ENCODE measurements at places on chromosomes 7 and 10. TPM values are rescaled to one million over a fixed set of nuclear protein-coding genes. Genes with fewer than 3 reads are reported as not detected.

DNA sequence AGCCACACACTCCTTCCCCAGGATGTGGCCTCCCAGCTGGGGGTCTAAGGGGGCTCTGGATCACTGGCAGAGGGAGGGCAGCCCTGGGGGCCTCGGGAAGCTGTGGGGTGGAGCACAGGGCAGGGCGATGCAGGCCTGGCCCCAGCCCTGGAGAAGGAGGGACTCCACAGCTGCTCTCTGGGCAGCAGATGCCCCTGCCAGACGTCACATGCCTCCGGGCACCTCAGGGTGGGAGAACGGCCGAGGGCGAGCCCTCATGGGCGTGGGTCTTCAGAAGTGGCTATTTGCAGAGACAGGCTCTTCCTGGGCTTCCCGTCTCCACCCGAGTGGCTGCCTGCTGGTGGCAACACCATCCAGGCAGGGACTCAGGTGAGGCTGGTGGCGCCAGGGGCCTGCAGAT is 16.0 kb upstream of the ADGRA1 start:
- DNase-seq: no peak

- no peak for DNase-seq
Measured at GRCh38 chr7:155360495-155361345, 63.0 kb downstream of the INSIG1 start.

DNA sequence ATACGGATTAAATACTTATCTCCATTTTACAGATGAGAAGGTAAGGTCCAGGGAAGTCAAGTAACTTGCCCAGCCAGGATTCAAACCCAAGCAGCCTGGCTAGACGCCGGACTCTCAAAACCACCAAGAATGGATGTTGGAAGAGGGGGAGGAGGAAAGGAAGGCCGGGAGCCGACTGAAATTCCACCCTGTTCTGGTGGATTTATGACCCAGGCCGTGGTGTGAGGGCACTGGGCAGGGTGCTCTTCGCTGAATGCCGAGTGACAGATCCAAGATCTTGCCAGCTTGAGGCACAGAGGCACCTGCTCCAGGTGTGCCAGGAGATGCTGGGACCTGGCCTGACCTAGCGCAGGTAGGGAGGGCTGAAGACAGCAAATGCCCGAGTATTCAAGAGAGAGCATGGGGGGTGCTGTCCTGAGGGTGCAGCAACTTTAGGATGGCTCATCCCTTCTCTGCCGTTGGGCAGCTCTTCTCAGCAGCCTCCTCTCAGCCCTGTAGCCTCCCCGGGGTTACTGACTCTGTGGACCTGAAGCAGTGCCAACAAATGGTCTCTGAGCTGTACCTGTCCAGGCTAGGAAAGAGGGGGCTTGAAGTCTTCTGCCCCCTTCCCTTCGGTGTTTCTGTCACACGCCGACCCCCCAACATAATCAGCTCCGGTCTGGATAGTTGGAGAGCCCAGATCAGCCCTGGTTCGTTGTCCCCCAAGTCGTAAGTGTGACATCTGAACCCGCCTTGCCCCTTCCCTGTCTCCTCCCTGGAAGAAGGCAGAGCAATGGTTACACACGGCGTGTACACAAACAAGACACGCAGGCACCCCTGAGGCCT is 713 bp downstream of the LOXL4 start:
- DNase-seq: no peak

- DNase-seq: no peak
Measured at GRCh38 chr7:151849008-151849878, 27.7 kb downstream of the PRKAG2 start.

Gene LRIT1
- total RNA-seq: not detected

Gene TMEM273
- total RNA-seq: 0.27 TPM

GRCh38 chr7:132882714-132883428 is 199.0 kb downstream of the CHCHD3 start:
- DNase-seq: no peak

Gene SCD
- total RNA-seq: 501 TPM

DNA sequence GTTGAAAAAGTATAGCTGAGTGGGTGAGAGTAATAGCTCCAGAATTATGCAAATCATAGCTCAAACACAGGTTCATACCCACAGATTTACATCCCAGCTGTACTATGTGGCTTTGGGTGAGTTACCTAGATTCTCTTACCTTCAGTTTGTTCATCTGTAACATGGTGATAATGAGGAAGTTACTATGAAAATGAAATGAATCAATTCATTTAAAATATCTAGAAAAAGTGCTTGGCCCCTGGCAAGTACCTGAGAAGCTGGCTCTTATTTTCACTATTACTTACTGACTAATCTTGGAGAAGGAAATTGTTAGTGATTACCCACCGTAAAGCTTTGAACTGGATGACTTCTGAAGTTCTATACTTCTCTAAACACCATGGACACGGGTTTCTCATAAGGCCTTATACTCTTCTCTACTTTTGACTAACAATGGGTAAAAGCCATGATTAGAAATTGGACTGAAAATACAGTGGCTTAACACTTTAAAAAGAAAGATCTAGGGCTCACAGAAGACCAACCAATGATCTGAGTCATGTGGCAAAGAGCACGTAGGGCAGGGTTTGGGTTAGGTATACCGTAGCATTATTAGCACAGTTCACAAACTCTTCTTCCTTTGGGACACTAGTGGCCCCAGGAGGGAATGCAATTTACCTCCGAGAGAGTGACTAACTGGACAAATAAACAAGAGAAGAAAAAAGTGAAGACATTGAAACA is 149.2 kb downstream of the PLPP4 start:
- no peak for DNase-seq

Gene SLC39A12
- total RNA-seq: not detected

Gene TMEM229A
- total RNA-seq: 0.27 TPM

- no peak for DNase-seq
Measured at GRCh38 chr10:91339729-91340128, 70.4 kb upstream of the HECTD2 start.

DNA sequence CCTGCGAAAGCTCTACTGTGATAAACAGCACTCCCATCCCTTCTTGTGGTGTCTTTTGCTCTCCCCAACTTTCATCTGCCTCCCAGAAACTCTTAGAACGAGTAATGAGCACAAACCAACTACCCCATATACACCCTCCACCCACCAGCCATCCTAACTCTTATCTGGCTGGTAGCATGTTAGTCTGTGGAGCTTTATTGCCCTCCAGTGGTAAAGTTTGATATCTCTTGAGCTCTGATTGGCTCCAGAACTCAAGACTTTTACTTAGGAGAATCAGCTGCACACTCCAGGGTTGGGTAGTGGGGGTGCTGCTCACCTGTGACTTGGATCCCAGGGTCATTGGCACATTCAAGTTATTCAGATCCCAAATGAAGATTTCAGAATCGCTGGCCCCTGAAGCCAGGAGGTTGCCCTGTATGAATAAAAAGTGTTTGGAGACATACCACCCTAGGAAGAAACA is 10.9 kb downstream of the SEC31B start:
- no peak for DNase-seq

Gene TLX1
- total RNA-seq: 2.3 TPM

GRCh38 chr10:48287417-48288391 is 13.2 kb upstream of the FRMPD2 start:
- no peak for DNase-seq

DNA sequence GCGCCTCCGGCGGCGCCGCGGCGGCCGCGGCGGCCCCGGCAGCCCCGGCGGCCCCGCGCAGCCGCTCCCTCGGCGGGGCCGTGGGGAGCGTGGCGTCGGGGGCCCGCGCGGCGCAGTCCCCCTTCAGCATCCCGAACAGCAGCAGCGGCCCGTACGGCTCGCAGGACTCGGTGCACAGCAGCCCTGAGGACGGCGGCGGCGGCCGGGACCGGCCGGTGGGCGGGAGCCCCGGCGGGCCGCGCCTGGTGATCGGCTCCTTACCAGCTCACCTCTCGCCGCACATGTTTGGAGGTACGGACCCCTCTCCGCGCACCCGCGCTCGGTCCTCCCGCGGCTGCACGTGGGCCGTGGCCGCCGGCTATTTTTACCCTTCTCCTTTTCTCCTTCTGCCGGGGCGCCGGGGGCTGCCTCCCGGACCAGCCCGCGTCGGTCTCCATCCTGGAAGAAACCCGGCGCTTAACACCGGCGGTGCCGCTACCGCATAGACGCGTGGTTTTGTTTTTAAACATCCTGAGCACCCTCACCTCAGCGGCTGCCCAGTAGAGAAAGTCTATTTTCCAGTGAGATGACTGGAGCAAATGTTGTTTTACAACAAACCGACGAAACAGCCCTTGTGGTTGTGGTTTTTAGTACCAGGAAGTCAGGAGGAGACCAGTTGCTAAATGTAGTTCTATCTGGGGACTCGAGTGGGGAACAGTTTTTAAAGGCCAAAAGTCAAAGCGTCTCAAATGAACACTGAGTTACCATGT is 1.3 kb downstream of the ZNRF2 start:
- peak; percentile 36 for DNase-seq

DNA sequence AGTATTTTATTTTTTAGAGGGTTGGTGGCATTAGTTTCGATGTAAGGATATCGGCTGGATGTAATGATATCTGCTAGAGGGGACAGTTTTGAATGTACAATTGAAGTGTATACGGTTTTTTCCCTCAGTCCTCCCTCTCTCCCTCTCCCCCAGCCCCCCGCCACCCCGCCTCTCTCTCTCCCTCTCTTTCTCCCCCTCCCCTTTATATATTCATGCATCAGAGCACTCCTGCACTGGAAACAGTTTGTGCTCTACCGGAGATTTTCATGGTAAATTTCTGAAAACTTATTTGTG is 1.6 kb downstream of the GLCCI1 start:
- DNase-seq: no peak

DNA sequence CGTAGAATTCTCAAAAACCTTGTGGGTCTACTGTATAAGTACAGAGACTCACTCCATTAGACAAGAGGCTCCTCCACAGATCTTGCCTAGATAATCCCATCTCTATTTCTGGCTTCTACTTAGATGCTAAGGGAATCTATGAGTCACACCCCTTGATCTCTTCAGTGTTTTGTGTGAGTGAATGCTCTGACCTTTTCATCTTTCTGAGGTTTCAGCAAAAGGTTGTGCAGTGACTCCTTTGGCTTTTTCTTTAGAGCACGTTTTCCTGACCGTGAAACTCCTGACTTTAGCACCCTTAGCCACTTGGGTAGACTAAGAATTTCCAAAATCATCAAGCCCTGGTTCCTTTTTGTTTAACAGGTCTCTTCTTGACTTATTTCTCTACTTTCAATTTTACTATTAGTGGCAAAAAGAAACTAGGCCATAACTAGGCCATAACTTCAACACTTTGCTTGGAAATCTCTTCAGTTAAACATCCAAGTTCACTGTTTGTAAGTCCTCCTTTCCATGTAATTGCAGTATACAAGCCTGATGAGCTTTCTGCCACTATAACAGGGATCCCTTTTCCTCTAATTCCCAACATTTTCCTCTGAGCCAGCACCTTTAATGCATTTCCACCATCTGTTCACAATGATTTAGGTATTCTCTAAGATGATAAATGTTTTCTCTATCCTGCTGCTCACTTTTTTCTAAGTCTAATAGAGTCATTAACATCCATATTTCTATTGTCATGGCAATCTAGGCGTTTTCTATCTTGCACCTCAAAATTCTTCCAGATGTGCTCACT is 19.4 kb downstream of the COPG2 start:
- no peak for DNase-seq

DNA sequence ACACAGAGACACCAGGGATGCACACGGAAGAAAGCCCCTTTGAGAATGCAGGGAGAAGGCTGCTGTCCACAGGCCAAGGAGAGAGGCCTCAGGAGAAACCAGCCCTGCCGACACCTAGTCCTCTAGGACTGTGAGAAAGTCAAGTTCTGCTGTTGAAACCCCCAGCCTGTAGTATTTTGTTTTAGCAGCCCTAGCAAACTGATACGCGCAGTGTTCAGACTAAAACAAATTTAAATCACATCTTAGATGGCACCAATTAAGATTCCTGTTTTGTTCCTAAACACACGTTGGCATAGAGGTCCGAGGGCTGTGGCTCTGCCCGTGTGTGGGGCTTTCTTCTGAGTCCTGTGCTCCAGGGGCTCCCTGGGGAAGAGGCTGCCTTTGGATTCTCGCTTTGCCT is 21.7 kb downstream of the LMTK2 start:
- no peak for DNase-seq

DNA sequence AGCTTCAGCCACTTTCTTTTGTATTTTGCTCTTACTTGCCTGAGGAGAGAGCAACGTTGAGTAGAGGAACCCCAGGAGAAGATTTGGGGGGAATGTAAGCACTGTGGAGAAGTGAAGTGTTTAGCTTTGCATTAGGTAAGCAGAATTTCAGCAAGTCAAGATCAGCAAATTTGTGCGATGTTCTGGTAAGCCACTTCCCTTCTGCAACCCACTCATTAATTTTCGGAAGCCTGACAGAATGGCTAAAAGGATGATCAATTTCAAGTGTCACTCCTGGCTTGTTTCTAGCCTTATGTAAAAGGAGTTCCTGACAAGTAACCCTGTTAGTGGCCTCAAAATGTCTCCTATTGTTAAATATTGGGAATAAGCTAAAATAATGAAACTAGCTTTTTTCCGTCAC is 48.5 kb upstream of the NXPH1 start:
- DNase-seq: no peak

GRCh38 chr10:22593636-22594198 is 120.7 kb downstream of the PIP4K2A start:
- no peak for DNase-seq

DNA sequence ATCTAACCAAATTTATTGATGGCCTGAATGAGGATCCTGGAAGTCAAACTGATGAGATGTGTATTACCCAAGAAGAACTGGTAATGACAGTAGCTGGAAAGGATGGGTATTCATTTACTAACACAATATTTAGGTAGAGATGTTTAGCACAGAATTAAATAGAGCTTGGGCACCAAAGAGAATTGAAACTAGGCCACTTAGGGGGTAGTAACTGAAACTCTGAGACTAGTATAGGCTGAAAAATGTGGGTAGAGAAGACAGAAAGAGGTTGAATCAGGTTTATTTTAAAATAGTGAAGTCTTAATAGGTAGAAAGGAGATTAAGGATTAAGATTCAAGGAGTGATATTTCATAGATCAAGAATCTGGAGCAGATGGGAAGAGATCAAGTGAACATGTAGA is 155.8 kb downstream of the MLLT10 start:
- no peak for DNase-seq

GRCh38 chr7:64879086-64879730 is 23.9 kb upstream of the ZNF273 start:
- DNase-seq: no peak

Gene ABCB8
- total RNA-seq: 28.4 TPM

DNA sequence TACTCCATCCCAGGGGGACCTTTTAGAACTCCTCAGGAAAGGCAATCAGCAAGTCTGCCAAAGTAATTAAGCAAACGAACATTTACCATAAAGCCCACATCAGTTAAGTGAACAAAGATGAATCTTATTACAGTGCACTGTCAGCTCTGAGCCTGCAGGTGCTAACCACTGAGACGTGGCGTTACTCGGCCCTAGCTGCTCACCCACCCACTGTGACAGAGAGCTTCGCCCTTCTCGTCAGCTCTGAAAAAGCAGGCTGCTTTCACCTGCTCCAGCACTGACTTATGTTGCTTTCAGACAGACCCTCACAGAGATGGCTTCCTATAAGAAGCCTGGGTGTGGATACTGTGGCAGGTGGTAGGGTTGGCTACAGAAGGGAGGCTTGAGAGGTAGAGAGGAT is 57.7 kb upstream of the KCNIP2 start:
- peak; percentile 32 for DNase-seq

DNA sequence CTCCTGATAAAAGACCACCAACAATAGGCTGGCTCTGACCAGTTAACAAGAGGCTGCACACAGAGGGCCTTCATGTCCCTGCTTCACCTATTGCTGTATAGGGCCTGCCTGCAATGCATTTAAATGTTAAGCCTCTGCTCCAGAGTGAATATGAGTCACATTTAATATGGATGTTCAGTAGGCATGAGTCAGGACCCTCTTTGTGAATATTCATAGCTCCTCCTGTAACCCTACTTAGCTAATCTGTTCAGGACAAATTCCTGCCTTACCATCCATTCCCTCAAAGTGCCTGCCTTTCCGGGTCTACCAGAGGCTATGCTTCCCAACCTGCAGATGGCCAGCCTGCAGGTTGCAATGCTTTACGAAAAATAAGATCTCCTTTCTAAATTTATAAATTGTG is 32.5 kb downstream of the ARHGAP22 start:
- no peak for DNase-seq

Gene CRPPA
- 0.66 TPM for total RNA-seq

Measured in WTC11 (cell line).